ENCODE measurements at places on chromosomes 4 and X.

DNA sequence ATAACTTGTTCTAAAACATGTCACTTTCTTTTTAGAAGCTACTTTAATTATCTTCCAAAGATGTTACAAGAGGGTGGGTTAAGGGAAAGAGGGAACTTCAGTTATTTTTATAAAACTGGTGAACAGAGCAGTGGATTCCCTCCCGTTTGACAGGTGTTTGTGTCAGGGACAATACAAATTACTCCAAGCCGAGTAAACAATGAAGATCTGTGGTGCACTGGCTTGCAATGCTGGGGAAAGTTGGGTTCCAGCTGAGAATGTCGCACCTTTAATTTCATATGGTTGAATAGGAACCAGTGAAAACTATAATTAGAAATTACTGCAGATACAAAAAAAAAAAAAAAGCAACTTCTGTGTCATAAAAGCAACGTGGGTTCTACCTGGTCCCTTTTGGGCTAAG is 98.6 kb upstream of the TTC29 start:
- DNase-seq: no peak

GRCh38 chr4:8709050-8709728 is 116.6 kb downstream of the CPZ start:
- no peak for DNase-seq

DNA sequence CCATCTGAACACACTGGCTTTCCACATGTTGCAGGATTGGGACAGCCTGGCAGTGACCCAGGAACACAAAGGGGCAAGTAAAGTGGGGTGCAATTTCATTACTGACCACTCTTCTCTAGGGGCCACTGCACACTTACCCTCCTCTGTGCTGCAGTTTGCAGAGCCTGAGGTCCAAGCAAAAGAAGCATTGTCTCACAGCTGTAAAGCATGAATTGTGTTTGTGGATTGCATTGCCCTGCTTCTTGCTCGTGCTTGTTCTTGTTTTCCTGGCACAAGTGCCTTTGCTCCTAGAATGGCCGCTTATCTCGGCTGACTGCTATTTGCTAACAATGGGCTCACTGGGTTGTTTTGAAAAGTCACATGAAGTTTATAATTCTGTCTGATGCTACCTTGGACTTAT is 209.1 kb upstream of the JADE1 start:
- no peak for DNase-seq

DNA sequence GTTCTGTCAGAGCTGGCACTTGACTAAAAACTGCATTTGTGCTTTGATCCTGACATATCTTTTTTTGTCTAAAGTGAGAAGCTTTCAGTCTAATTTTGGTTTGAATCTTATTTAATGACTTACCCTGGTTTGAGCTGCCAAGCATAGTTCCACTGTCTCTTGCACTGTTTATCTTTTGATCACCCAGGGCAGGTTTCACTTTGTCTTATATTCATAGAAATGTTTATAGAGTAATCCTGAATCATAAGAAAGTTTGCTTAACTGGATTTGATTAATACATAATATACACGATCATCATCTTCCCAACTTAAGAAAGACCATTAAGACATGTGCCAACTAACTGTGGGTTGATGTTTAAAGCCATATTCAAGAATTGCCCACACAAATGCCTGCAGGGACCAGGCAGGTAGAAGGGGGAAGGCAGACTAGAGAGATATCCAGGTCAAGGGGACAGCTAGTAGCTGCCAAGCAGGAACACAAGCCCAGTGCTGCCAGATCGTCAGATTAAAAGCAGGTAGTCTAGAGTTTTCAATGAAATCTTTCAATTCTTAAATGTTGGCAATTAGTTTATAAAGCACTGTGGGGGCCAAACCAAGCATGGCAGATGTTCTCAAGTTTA is 1.9 kb downstream of the GK start:
- DNase-seq: no peak

GRCh38 chr4:156442912-156443311 is 489.2 kb upstream of the CTSO start:
- DNase-seq: no peak

DNA sequence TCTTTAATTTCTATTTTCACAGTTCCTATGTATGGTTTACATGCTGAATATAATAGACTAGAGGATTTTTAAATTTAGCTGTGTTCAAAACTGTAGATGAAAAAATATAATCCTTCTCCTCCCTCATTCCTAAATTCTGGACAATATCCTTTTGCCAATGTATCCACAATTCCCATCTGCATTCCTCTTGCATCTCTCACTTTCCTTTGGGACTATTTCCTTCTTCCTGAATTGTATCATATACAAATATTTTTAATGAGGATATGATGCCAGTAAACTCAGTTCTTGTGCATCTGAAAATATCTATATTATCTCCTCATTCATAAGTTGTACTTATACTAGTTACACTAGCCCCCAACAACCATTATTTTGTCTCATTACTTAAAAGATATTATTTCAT is 46.7 kb downstream of the DDX60L start:
- DNase-seq: no peak

DNA sequence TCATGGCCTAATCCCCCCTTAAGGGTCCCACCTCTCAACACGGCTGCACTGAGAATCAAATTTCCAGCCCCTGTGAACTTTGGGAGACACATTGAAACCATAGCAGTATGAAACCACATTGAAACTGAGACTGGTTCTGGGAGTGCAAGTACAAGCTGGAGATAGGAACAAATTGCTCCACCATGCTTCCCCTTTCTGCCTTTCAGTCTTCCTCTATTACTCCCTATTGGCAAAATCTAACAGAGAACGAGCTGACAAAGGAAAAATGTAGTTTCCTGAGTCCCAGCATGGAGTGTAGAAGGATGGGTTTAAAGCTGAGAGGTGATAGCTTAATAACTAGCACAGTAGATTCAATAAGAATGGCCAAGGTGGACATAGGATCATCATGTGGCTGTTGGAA is 161.7 kb upstream of the RPL34 start:
- peak; percentile 74 for DNase-seq

DNA sequence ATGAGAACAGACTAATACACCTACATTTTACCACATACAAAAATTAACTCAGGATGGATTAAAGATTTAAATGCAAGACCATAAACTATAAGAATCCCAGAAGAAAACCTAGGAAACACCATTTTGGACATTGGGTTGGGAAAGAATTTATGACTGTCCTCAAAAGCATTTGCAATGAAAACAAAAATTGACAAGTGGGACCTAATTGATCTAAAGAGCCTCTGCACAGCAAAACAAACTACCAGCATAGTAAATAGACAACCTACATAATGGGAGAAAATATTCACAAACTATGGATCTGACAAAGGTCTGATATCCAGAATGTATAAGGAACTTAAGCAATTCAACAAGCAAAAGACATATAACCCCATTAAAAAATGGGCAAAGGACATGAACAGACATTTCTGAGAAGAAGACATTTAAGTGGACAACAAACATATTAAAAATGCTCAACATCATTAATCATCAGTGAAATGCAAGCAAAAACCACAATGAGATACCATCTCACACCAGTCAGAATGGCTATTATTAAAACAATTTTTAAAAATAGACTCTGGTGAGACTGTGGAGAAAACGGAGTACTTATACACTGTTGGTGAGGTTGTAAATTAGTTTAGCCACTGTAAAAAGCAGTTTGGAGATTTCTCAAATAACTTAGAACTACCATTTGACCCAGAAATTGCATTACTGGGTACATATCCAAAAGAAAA is 221.7 kb upstream of the DIPK2B start:
- DNase-seq: no peak

DNA sequence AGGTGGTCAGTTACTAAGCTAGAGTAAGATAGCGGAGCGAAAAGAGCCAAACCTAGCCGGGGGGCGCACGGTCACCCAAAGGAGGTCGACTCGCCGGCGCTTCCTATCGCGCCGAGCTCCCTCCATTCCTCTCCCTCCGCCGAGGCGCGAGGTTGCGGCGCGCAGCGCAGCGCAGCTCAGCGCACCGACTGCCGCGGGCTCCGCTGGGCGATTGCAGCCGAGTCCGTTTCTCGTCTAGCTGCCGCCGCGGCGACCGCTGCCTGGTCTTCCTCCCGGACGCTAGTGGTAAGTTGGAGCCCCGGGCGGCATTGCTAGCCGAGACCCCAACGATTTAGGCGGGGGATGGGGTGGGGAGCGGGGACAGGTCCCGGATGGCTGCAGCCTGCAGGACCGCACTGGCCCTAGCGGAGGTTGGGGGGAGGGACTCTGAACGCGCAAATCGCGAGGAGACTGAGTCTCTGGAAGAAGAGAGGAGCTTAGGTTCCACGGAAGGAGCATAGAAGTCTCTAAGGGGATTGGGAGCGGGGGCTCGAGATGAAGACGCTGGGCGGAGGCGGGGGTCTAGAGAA is 573 bp downstream of the HTR2C start:
- DNase-seq: no peak

DNA sequence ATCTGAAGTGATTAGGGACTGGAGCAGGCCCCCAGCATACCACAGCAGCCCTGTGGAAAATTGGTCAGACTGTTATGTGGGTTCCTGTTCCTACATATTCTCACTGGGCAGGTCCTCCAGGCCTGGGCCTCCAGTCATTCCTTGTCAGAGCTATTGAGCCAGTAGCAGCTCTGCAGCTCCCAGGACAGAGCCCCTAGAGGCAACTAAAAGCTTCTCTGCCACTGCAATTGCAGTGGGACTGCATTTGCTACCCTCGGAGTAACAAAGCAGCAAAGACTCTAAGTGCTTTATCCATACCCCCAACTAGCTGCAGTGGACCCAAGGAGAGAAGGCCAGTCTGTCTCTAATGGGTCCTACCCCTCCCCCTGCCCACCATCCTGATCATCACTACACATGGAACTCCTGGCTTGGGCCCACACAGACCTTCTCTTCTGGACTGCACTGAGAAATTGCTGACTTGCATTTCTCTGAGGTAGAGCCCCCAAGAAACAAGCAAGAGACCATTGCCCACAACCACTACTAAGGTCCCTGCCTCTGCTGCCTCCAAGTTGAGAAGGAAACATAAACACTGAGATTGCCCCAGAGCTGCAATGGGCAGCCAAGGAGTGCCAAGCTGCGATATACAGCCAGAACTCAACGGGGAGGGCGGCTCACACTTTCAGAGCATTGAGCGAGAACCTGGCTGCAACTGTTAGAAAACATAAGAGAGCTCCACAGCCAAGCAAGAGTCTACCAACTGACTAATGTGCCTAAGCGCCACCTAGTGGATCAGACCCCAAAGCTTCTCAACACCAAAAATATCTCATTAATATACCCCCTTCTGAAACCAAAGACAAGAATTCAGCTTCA is 738.7 kb upstream of the NDST4 start:
- DNase-seq: peak; percentile 74

DNA sequence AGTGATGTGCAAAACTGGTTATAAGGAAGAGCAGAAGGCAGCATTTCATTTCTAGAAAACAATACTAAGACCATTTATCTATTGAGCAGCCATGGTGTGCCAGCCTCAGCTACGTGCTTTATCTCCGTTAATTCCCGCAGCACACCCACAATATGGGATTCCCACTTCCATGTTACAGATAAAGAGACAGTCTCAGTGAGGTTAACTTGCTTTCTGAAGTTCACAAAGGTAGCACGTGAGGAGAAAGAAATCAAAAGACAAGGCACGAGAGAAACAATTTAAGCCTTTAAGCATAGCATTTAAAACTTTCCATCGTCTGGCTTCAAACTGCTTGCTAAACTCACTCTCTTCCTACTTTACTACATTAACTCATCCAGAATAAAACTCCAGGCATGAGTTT is 8.0 kb upstream of the RPL34 start:
- no peak for DNase-seq

- no peak for DNase-seq
Observed at GRCh38 chrX:13968198-13968597, 61.5 kb downstream of the GEMIN8 start.

DNA sequence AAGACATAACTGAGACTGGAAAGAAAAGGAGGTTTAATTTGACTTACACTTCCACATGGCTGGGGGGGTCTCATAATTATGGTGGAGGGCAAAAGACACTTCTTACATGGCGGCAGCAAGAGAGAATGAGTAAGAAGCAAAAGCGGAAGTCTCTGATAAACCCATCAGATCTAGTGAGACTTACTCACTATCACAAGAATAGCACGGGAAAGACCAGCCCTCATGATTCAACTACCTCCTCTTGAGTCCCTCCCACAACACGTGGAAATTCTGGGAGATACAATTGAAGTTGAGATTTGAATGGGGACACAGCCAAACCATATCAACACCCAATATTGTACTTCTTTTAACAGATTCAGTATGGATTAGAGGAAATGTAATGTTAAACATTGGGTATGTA is 646.6 kb downstream of the ANKRD50 start:
- no peak for DNase-seq

DNA sequence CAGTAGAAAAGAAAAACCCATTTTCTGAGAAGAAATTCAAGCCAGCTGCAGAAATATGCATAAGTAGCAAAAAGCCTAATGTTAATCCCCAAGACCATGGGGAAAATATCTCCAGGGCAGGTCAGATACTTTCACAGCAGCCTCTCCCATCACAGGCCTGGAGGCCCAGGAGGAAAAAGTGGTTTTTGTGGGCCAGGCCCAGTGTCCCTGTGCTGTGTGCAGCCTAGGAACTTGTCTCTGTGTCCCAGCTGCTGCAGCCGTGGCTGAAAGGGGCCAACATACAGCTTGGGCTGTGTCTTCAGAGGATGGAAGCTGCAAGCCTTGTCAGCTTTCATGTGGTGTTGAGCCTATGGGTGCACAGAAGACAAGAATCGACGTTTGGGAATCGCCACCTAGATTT is 581.0 kb downstream of the C4orf33 start:
- DNase-seq: no peak

DNA sequence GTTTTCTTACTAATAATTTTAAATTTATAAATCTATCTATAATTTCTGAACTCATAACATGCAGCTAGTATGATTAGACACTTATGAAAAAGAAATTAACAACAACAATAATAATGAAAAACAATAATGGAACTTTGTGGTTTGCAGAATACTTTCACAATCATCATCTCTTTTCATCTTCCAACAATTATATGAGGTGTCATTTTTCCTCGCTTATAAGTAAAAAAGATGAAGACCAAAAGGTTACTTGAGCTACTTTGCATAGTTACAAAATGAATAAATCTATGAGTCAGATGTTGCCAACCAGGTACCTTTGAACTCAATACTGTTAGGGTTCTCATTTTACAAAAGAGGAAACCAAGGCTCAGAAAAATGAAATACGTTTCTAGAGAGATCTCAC is 98.5 kb upstream of the ELOVL6 start:
- no peak for DNase-seq

GRCh38 chr4:6320663-6321062 is 51.0 kb downstream of the WFS1 start:
- DNase-seq: no peak

- no peak for DNase-seq
Observed at GRCh38 chr4:2689114-2689513, 67.0 kb downstream of the TNIP2 start.

DNA sequence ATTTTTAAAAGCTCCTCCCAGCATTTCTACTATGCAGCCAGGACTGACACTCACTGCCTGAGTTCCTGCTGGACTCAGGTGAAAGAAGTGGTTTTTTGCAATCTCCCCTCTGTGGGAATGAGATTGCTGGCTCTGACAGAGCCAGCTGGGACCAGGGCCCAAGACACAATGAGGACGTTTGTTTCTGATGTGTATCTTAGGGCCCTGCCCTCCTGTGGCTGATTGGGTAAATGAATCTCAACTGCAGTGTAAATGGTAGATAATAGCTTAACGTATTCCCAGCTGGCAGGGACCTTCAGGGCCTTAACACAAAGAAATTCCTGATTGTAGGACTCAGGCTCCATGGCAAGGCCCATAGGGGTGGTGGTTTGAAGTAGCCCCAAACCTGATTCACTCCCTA is 85.8 kb upstream of the PRPS1 start:
- peak; percentile 9 for DNase-seq

- DNase-seq: no peak
Observed at GRCh38 chr4:17283832-17284231, 228.1 kb downstream of the QDPR start.
